Naive thymus-derived CD8-positive, alpha-beta T cell (primary cell): ENCODE measurements at places on chromosomes 11 and 22.

DNA sequence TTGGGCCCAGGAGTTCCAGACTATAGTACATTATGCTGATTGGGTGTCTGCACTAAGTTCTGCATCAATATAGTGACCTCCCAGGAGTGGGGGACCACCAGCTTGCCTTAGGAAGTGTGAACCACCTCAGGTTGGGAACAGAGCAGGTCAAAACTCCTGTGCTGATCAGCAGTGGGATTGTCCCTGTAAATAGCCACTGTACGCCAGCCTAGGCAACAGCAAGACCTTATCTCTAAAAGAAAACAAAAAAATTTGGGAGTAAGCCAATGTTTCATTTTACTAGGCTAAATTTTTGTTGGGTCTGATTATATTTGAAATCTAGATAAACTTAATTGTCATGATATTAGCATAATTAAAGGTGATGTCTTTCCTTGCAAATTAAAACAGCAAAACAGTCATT, 3.4 kb downstream of the DEPDC5 start:
- DNase-seq = no peak

- no peak for DNase-seq
Observed at GRCh38 chr11:118353084-118353710, 6.2 kb upstream of the UBE4A start.

DNA sequence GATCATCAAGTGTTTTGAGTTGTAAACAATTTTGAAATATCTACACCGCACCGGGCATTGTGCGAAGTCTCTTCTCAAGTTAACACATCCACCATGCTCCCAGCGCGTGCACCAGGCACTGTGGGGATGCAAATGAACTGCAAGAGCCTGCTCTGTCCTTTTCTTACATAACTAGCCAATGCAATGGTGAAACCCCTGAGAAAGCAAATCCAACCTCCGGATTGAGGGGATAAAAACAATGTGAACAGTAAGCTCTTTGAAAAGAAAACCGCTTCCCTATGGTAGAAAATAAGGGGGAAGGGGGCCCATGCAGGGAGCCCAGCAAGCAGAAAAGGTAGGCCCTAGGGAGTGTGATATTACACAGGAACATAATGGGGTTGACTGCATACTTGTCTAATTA, 274.9 kb upstream of the MPPED2 start:
- DNase-seq = no peak

- DNase-seq = no peak
Observed at GRCh38 chr11:23846902-23847422, 649.9 kb upstream of the LUZP2 start.

- DNase-seq = no peak
Observed at GRCh38 chr11:102325088-102325487, 7.8 kb downstream of the BIRC3 start.
